ENCODE measurements at places on chromosomes 1 and 21.
A peak's percentile ranks its signal among the peaks of the same experiment; 100 is the strongest.

DNA sequence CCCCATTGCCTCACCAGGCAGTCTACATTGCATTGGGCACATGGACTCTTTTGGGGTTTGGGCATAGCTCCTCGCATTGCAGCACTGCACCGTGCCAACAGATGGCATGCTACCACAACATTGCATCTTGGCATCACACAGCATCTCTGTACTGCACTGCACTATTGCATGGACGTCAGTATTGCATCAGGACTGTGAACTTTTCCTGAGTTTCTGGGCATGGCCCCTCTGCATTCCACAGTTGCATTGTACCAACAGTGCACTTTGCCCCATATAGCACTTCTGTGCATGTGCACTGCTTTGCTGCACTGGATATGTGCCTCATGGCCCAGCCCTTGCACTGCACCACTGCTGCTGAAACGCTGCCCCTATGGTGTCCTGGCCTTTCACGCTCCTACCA lies 9.6 kb downstream of the PTPRU start:
- no peak for DNase-seq

- DNase-seq: no peak
Measured at GRCh38 chr1:208141610-208142192, 102.5 kb downstream of the PLXNA2 start.

DNA sequence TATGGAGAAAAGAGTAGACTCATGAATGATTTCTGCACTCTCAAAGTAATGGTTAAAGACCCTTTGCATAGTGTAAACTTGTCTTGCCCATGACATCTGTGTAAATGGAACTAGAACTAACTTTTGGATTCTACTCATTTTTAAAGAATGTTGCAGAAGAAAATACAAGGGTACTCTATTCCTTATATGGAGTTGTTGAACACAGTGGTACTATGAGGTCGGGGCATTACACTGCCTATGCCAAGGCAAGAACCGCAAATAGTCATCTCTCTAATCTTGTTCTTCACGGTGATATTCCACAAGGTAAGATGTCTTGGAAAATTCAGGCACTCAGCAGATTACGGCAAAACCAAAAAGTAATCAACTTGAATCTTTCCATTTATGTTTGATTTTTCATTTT lies 19.8 kb downstream of the CCT8 start:
- no peak for DNase-seq

- no peak for DNase-seq
Measured at GRCh38 chr1:74767490-74767889, 34.5 kb downstream of the TYW3 start.

- DNase-seq: no peak
Measured at GRCh38 chr1:81226603-81226928, 574.2 kb upstream of the ADGRL2 start.

DNA sequence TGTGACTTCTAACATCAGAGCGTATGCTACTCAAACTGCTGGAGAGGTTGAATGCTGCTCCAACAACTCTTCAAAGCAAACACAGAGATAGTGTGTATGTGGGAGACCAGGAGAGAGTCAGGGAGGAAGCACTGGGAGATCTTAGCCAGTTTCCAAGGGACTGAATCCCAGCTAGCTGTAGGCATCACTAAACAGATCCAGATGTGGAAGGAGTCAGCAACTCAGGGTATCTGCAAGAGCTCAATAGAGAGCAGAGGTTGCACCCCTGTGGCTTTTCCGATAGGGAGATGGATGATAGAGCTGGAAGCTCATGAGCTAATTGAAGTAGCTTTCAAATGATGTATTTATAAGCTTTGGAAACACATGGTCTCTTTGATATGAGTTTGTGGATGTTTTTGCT lies 168.9 kb upstream of the HOOK1 start:
- DNase-seq: no peak

GRCh38 chr1:229726061-229726460 lies 100.0 kb downstream of the URB2 start:
- no peak for DNase-seq

DNA sequence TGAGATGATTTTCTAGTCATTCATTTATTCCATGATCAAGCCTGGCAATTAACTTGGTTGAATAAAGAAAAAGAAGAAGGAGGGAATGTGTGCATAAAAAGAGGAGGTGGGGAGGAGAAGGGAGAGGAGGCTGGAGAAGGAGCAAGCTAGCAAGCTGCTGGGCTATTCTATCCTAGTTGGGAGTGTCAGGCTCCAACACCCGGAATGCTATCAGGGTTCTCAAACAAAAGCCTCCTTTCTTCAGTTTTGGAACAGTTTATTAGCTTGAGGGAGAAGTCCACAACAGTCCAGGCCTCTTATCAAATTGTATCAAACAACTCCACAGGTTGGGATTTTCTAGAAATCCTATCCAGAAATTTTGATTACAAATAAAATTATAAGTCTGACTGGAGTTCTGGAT lies 80.0 kb downstream of the BCAR3 start:
- DNase-seq: no peak

DNA sequence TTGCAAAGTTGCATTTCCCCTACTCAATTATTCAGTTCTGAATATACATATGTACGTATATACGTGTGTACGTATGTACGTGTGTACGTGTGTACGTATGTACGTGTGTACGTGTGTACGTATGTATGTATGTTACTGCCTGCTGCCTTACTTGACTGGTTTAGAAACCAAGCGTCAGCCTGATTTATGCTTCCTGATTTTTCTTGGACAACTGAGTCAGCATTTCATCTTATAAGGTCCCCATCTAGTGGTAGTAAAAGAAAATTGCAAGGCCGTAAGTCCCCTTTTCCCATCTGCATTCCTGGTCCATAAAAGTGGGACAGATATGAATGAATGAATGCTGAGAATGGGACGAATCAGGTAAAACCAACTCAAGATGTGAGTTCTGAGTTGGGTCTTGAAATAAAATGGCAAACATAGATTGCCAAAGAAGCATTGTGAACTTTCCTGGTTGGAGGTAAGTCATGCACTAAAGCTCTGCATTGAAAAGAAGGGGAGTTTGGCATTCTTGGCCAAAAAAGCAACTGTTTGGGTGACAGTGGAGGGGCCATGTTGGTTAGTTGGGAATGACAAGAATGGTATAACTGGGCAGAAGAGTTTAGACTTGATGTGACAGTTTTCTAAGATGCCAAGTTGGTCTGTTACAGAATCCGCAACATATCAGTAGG lies 76.4 kb upstream of the DNAH14 start:
- DNase-seq: no peak

DNA sequence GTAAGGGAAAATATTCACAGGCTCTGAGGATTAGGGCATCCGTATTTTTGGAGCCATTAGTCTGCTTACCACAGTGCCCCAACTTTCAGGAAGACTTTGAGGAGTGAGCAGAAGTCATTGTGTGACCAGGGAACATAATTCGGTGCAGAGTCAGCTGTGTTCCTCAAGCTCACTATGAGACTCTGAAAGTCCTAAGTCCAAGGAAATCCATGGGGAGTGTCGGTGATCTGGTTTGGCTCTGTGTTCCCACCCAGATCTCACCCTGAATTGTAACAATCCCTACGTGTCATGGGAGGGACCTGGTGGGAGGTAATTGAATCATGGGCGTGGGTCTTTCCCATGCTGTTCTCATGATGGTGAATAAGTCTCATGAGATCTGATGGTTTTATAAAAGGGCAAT lies 45.9 kb upstream of the SCAF4 start:
- DNase-seq: no peak

DNA sequence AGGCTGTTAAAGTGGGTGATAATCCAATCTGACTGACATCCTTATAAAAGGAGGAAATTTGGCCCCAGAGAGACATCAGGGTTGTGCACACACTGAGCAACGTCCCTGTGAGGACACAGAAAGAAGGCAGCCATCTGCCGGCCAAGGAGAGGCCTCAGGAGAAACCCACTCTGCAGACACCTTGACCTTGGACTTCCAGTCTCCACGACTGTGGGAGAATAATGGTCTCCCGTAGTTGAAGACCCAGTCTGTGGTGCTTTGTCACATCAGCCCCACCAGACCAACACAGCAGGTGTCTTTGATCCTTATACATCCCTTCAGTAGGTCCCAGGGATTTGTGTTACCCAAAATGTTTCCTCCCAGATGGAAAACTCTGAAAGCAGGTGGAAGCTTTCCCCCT lies 4.2 kb upstream of the DNAJC28 start:
- DNase-seq: no peak

- DNase-seq: no peak
Measured at GRCh38 chr1:52096216-52096615, 40.1 kb downstream of the BTF3L4 start.

DNA sequence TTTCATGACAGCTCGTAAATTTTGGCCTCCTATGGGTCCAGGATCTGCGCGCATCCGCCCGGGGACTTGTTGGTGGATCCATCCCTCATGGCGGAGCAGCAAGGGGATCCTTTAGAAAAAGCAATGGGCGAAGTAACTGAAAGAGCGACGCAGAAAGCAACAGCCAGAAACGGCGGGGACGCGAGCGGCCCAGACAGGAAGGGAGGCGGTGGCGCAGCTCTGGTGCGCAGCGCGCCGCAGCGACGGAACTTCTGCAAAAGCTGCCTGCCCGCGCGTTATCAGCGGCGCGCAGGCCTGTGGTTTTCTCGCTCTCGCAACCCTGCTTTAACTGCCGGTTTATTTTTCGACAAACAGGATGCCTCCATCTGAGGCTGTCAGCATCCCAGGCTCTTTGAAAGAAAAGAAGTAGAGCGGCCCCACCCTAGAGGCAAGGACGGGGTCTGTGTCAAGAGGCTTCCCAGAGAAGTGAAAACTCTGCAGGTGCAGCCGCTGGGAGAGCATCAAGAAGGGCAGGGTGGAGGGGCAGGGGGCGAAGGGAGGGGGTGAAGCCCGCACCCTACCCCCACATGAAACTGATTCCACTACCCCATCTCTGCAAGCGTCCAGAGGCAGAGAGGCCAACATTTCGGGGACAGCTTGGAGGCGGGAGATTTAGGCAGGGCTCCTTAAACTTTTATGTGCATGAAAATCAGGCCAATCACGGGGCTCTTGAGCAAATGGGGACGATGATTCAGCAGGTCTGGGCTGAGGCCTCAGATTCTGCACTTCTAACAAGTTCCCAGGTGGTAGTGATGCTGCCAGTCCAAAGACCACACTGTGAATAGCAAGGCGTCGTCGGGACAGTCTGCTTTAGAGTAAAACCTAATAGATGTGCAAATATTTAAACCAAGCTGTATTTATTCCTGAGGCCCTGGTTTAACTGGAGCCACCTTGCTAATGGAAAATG lies 22.2 kb downstream of the RUNX1 start:
- DNase-seq: peak; percentile 91

DNA sequence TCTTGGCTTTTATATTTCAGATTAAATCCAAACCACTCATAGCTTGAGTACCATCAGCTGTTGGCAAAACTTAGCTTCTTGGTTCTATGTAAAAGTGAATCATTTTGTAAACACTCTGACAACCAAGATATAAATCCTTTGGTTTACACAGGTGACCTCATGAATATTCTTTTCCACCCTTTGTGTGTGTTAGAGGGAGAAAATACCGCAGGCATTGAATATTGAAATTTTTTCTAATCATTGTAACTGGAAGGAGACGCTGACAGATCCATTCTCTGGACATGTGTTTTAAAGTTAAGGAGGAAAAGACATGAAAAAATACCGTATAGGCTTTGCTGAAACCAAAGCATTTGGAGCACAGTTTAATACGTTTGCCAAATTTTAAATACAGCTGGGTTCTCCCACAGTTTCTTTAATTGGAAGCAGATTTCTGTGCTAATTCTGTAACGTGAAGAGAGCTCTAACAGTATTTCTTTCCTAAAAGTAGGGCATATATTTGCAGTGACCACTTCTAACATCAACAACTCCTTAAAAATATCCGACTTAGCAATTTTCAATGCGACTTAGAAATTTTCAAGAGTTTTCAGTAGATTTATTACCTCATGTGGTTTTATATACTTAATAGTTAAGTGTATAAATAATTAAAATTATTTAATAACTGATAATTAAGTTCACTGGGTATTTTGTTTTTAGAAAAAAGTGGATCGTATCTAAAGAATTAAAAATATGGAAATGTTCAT lies 388.2 kb downstream of the USP25 start:
- DNase-seq: no peak

All from activated CD8-positive, alpha-beta T cell treated with anti-CD3 and anti-CD28 coated beads, Interleukin-2, amount 10 ng/mL, durations not matched to agents 7 days and 5 days (primary cell).